ENCODE measurements at places on chromosomes 3 and 15.
A peak's percentile ranks its signal among the peaks of the same experiment; 100 is the strongest.

DNA sequence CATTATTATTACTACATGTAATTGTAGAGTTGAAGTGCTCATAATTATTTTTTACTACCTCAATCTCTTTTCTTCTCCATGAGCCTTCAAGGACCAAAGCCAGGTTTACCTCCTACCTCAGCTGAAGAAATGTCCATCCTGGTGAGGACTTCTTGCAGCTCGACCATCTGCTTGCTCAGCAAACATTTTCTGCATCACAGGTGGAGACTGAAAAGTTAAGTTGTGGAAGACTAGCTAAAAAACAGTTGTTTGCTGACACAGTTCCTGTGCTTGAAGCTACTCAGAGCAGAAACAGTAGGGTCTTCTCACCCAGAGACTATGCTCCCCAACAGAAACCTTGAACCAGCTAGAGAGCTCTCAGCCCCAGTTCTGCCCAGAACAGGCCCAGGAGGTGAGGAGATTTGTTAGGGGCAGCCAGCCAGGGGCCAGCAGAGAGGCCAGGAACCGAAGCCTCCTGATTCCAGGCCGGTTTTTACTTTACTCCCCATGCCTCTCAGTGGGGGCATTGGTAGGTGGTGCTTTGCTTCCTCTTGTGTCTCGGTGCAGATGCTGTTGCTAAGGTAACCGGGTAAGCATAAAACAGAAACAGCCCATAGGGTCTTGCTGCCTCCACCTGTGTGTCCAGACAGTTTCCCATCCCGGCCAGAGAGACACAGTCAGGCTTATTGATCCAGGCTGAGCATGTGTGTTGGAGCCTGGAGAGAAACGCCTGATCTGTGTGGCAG lies 54.9 kb downstream of the CCNL1 start:
- no peak for DNase-seq

DNA sequence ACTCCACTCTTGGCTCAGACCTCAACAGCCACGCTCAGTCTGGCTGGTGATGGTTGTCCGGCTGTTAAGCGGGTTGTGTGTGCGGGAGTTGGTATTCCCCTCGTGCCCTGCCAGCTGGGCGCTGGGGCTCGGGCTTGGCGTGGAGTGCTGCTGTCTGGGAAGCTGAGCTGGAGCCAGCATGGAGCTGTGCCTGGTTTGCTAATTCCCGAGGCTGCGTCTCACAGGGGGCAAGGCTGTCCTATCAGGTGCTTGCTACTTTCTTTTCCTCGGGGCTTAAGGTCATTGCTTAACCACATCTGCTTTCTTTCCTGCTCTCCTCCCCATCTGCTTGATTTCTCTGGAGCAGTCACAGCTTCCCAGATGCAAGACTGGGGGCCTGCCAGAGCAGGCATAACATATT lies 29.9 kb downstream of the PDIA5 start:
- no peak for DNase-seq

- no peak for DNase-seq
These were observed 157.0 kb downstream of the GABRG3 start for GRCh38 chr15:27127815-27128570.

- DNase-seq = no peak
These were observed 594 bp downstream of the CRELD1 start for GRCh38 chr3:9934235-9934621.

DNA sequence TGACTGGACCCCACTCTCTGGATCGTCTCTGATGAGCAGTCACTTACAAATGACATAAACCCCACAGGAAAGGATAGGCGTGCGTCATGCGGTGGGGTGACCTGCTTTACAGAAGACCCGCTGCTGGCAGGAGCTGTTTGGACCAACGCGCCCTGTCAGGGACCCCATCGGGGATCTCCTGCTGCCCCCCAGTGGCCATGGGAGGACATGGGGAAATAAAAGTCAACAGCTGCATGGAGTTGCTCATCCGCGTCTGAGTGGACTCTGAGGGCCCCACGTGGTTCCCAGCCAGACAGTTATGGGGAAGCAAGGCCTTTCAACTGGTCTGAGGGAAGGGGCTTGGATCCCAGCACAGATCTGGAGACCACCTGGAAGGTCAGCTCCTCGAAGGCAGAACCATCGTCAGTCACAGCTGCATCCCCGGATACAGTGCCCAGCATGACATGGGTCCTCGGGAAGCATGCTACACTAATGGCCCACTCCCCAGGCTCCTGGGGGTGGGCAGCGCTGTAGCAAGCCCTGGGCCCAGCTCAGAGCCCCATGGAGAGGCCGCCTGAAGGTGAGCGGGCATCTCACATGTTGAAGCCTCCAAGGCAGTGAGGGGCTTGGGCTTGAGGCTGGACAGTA lies 32.1 kb downstream of the PTH1R start:
- DNase-seq = peak; percentile 38

GRCh38 chr3:151218136-151218535 lies 15.1 kb upstream of the GPR171 start:
- DNase-seq = no peak

DNA sequence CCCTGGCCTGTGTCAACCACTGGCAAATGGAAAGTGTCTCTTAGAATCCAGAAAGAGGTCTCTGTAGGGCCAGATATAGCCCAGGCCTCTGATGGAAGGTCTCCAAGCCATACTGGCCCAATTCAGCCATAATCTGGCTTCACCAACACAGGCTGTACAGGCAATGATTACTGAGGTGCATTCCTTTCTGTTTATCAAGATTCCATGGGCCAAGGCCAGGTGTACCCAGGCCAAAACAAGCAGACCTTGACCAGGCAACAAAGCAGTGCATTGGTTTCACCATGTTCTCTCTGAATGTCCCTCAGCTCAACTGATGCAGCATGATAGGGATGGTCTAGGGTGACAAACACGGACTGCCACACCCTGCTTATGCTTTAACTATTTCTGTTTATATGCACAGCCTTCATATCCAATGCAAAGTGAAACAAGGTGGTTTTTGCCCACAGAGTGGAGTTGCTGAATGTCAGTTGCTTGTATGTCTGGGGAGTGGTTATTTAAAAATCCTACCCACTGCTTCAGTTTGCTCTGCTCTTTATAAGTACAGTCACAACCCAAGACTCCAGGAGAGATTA lies 25.2 kb downstream of the CCNL1 start:
- DNase-seq = no peak

- peak; percentile 21 for DNase-seq
These were observed 40.4 kb upstream of the CTNNB1 start for GRCh38 chr3:41158947-41159346.

- DNase-seq = no peak
These were observed 401.4 kb downstream of the ROBO1 start for GRCh38 chr3:79366414-79366813.

DNA sequence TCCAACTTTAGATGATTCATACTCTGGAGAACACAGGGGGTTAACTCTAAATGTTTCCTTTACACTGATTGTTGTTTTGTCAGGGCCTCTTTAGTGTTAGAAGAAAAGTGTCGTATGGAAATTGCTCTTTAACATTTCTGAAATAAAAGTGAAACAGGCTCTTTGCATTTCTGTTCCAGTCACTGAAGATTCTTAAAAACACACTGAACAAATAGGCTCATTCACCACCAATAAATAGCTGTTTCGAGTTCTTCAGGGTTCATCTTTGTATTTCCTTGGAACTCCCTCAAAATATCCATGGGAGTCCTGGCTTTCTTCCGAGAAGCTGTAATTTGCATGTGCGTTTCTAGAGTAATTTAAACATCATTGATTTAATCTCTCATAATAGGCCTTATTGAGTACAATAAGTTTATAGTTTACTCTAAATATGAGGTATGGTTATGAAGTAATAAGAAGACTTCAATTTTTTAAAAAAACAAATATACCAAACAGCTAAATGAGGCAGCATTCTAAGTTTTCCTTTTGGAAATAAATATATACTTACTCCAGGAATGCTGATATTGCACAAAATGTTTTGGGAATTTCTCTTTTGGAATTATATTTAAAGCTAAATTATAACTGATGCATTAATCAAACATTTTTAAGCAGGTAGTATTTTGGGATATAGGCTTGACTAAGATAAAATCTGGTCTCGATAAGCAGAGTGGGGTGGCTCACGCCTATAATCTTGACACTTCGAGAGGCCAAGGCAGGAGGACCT lies 327.4 kb downstream of the EPHA3 start:
- no peak for DNase-seq

- no peak for DNase-seq
These were observed 294.5 kb upstream of the LMCD1 start for GRCh38 chr3:8206971-8207617.

Data from PC-9 (cell line).